ENCODE measurements at places on chromosomes 1 and 21.

DNA sequence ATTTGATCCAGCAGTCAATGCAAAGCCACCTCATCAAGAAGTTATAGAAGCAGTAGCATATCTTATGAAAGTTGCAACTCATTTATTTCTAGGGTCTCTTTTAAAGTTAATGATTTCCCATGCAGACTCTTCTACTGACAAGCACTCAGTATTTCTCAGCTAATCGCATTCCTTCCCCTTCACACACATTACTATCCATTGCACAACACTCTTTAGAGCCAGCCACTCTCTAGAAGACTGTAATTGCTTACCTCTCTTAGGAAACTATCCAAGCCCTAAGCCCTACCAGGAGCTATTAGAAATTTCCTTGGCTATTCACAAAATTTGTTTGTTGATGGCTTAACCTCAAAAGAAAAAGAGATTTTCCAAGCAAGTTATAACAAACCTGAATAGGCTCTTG is 106.0 kb downstream of the ADAMTS1 start:
- no peak for DNase-seq

DNA sequence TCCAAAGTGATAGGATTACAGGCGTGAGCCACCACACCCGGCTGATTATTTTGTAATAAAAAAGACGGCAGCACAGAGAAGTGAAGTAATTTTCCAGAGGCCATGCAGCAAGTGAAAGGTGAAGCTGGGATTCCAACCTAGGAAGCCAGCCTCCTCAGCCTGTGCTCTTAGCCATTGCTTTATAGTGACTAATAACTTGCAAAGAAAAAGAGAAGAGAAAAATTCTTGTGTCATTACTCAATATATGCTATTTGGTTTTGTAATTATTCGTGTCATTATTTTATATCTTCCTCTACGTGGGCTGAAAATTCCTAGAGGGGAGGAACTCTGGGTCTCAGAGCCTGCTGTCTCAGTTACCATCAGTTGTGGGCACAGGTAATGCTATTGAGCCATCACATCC is 1.6 kb upstream of the IER5 start:
- DNase-seq = no peak

- DNase-seq = no peak
These were observed 195.7 kb downstream of the GPATCH2 start for GRCh38 chr1:217435204-217435603.

DNA sequence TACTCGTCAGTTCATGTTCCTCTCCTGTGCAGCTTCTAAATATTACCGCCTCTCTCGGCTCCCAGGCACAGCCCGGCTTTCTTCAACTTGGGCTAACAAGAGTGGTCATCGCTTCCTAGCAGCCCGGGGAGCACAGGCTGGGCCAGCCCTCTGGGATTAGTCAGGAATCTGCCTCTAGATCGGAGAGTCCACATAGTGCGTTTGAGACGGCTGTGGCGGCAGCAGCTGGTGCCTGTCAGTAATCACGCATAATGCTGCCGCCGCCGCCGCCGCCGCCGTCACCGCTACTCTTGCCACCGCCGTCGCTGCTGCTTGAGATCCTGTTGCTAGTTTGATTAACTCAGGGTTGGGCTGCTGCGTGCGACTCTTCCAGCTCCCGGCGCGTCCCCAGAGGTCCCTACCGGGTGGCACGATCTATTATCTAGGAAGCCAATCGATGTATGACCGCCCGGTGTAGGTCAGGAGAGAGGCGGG is at the start of gene RXRG:
RXRG (minus strand) TSS at position 230 of the 474 bp plus-strand sequence. CDS start 233 bp downstream, outside the sequence.
- no peak for DNase-seq

- DNase-seq = no peak
These were observed 103.0 kb upstream of the PPP2R5A start for GRCh38 chr1:212182171-212182570.

All from stimulated activated CD8-positive, alpha-beta memory T cell treated with anti-CD3 and anti-CD28 coated beads, Interleukin-4, amount 100 ng/mL, for 1 hour (primary cell).